Spinal cord (tissue), 10 donors: ENCODE measurements at places on chromosomes 12 and 14. TPM values are rescaled to one million over a fixed set of nuclear protein-coding genes. Genes with fewer than 3 reads are reported as not detected.
A peak's percentile ranks its signal among the peaks of the same experiment; 100 is the strongest.

Gene SMOC1
- 52.2 TPM for total RNA-seq

Gene SLC6A12
- 91.0 TPM for total RNA-seq

Gene POTEG
- total RNA-seq = not detected

Gene PZP
- total RNA-seq = 0.39 TPM

Gene DDN
- total RNA-seq = 0.79 TPM

Gene PLBD1
- 28.6 TPM for total RNA-seq

Gene SLC6A15
- total RNA-seq = 11.0 TPM

Gene ADAMTS20
- total RNA-seq = 0.44 TPM

Gene OR6C2
- not detected for total RNA-seq

Gene NOXRED1
- 0.50 TPM for total RNA-seq

Gene CLEC1A
- 6.9 TPM for total RNA-seq

DNA sequence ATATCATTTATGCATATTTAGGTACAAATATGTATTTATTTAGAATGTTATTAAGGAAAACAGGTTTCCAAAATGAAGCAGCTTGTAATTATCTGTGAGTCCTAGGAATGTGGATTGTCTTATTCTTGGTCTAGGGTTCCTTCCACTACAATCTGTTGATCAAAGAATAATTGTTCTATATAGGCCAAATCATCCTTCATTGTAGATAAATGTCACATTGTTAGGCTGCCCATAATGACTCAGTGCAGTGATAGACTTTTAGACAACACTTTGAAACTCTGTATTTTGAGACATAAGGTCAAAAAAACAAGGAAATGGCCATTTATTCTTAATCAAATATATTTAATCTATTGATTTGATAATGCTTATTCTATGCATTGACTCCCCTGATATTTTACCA lies 283.0 kb downstream of the ACSS3 start:
- DNase-seq = no peak

DNA sequence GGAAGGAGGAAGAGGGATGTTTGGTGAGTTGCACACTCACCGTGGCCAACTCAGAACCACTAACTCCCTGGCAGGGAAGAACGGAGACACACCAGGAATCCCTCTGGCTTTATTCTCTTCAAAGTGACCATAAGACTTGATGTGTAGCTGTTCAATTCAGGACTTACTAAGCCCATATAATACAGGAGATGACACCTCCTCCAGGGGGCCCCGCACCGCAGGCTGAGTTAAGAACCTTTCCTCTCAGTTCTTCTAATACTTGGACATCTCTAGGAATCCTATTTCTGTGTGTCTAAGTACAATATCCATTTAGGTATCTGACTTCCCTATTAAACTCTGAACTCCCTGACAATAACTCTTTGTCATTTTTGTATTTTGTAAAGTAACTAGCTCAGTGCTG lies 49.5 kb downstream of the DCAF4 start:
- no peak for DNase-seq

GRCh38 chr12:104473374-104473983 lies 16.7 kb downstream of the CHST11 start:
- no peak for DNase-seq

DNA sequence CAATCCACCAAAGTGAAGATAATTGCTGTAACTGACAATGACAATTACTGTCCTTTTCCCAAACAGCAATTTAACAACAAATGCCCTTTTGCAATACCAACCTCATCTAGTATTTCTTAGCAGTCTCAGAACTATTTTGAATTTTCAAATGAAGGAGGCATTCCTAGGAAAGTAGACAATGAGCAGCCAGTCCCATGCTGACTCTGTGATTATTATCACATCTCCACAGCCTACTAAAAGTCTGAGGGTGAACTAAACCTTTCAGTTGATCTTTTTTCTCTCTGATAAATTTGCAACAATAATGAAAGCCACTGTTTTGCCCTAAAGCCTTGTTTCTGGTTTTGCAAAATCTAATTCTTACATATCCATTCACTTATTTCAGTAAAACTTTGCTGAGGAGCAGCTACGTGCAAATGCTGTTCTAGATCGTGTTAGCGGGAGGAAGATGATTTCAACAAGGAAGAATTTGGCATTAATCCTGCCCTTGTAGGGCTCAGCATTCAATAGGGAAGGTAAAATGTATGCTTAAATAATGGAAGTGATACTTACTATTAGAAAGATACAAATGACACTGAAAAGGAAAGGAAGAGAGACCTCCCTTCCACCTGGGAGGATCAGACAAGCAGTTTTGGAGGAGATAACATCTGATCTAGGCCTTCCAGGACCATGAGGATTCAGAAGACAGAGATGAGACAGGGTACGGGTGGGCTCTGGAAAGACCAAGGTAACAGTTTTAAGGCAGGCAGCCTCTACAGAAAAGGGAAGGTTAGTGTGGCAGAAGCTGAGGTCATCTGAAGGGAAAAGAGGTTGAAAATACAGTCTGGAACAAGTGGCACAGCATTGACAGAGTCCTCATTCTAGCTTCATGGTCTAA lies 47.4 kb downstream of the SLC38A1 start:
- DNase-seq = no peak

DNA sequence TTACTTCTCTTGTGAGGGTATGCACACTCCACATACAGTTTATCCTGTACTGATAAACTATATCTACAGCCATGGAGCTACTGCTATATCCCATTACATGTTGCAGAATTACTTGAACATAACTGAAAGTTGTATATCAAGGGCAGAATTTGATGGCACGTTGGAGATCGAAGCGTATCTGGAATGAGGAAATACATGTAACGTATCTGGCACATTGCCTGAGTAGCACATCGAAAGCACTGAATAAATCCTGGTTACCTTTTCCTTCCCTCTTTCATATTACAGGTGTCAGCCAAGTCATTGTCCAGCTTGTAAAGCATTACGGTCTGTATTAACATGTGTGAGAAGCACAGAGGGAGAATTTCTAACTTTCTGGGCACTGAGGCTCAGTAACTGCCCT lies 42.1 kb upstream of the LIN7A start:
- DNase-seq = no peak

DNA sequence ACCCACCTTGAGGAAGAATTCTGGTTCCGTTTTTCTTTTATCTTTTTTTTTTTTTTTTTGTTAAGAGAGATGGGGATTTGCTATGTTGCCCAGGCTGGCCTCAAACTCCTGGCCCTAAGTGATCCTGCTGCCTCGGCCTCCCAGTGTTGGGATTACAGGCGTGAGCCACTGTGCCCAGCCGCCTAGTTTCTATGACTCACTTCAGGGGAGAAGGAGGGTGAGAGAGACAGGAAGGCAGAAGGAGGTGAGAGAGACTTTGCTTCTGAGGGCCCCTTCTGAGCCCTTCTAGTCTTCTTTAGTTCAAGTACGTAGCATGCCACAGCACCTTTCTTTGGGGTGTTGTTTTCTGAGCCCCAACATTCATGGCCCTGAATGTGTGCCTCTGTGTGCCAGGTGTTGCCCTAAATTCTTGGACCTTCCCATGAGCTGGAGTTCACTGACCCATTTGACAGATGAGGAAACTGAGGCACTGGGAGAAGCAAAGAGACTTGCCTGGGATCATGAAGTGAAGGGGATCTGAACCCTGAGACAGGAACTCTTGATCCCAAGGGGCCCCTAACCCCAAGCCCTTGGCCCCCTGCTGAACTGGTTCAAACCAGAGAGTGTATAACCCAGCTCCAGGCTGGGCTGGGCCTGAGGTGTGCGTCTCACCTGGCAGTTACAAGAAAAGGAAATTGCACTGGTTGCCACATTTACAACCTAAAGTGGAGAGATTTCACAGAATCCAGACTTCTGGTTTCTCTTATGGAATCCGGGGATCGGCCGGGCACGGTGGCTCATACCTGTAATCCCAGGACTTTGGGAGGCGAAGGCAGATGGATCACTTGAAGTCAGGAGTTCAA lies 20.8 kb downstream of the SH2B3 start:
- no peak for DNase-seq

DNA sequence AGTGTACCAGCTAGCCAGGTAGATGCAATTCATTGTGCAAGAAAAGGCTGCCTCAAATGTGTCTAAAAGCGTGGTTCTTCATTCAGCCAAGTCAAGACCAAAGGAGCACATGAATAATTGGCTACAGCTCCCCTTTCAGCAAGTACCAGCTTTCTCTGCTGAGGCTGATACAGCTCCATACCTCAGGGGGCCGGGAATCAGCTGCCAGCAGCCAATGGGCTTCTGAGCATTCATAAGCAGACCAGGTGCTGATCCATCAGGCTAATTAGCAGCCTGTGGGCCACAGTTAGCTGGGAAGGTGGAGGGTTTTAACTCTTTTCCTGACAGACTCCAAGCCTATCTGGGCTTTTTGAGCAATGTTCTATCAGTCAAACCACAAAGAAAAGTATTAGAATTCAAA lies 264.7 kb downstream of the APAF1 start:
- peak; percentile 85 for DNase-seq

DNA sequence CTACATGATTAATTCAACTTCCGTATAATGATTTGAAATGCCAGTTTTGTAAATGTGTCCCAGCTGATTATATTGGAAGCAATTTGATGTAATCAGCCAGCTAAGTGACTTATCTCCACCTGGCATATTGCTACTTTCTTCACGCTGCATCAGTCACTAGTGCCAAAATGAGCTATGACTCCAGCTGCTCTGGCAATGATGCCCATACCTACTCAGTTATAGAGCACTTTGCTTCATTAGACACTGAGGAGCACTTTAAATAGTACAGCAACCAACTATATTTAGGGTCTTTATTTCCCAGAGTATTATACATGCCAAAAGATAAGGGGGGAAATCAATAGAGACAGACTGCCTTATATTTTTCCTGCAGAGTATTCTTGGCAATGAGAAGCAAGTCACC lies 67.9 kb upstream of the LIN7A start:
- DNase-seq = peak; percentile 94

GRCh38 chr14:91158091-91158790 lies 44.4 kb downstream of the DGLUCY start:
- DNase-seq = no peak

GRCh38 chr12:18242380-18243089 lies 18.8 kb upstream of the PIK3C2G start:
- DNase-seq = no peak

GRCh38 chr12:54935235-54935951 lies 49.2 kb downstream of the TESPA1 start:
- DNase-seq = no peak

DNA sequence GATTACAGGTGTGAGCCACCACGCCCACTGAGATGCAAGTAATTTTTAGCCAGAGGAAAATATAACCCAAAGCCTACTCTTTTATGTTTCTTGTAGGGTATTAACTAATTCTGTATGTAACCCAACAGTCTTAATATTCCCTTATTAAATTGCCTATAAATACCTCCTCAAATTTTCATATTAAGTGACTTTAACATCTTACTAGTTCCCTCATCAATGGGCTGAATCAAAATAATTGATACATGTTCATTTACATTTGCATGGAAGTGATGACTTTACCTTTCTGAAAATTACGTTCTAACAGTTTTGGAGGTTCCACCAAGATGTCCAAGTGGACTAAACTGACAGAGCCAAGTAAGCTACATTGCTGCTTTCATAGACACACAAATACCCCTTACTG lies 3.1 kb downstream of the SOS2 start:
- DNase-seq = no peak

- no peak for DNase-seq
Measured at GRCh38 chr14:96038558-96038919, 623 bp upstream of the C14orf132 start.

DNA sequence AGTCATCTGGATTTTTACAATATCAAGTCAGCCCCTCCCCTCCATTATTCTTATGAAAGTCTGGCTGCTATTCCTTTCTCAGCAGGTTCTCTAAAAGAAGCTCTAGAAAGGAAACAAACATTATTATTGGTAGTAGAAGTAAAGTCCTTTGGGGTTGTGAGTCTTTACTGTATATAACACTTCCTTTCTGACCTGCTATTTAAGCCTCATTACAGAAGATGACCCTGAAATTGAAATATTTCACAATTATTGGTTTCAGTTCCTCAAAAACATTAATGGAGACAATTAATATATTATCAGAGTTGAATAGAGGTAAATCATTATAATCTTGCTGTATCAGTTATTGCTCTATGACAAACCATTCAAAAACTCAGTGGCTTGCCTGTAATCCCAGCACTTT lies 19.3 kb downstream of the PLEKHA5 start:
- no peak for DNase-seq

GRCh38 chr14:87869619-87870583 lies 123.1 kb downstream of the GALC start:
- no peak for DNase-seq

DNA sequence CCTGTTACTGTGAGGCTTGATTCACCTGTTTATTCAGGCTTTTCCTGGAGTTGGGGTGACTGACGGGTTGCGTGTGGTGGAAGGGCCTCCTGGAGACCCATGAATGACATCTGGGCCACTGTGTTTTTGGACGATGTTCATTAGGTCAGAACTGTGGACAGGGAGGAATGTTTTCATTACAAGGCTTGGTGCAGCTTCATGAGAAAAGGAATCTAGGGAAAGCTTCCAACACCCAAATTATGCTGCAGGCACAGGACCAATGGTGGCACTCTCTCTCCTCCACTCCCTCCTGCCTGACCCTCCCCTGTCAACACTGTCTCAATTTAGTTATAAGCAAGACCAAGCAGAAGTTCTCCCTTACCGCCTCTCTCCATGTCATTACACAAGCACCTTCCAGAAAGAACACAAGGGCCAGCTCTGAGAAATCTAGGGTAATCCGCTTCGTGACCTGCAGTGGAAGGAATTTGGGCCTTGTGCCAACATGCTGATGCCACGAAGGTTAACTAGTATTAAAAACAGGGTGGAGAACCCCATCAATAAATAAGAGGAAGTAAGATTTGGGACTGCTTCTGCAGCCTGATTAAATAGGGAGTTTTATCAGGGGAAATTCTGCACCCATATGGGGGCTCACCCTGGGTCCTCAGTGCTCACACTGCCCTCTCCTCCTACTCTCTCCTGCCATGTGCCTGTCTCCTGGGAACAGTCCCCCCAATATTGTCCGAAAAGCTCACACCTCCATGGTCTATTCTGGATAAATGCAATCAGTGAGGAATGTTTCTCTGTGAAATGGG lies 200.3 kb downstream of the KTN1 start:
- no peak for DNase-seq

DNA sequence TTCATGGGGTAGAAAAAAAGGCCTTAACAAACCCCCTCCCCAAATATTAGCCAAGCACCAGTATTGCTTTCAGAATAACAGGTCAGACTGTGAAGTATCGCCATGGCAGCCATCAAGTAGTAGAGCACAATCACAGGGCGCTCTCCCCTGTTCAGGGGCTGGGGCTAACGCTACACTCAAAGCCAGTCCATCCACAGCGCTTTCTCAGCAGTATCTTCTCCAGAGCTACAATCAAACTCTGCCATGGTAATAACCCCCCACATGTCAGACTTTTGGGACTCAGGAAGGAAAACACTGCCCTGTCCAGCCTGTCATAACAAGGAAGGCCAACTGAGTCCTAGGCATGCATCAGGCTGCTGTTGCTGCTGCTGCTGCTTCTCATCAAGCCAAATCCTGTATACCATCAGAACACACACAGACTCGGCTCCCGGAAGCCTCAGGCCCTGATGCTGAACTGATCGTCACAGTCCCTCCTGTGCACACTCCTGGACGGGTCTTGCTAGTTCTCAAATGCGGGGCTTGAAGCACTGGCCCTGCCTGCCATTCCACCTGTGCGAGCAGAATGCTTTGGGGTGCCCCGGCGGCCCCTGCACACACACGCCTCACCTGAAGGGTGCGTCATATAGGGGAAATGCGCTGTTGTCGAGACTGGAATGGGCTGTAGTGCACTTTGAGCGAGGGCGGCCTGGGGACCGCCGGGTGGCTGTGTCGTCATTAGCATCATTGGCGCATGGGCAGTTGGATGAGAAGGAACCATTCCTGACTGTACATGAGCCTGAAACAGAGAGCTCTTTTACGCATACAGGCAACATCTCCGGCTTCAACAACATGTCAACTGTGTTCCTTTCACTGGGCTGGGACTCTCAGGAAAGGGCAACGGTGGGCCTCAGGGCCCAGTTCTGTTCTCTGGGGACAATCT lies 47.6 kb downstream of the SH2B3 start:
- no peak for DNase-seq
